ENCODE measurements at places on chromosomes 7 and 10.
A peak's percentile ranks its signal among the peaks of the same experiment; 100 is the strongest.

GRCh38 chr10:37434091-37434490 lies 308.7 kb downstream of the ANKRD30A start:
- no peak for DNase-seq

DNA sequence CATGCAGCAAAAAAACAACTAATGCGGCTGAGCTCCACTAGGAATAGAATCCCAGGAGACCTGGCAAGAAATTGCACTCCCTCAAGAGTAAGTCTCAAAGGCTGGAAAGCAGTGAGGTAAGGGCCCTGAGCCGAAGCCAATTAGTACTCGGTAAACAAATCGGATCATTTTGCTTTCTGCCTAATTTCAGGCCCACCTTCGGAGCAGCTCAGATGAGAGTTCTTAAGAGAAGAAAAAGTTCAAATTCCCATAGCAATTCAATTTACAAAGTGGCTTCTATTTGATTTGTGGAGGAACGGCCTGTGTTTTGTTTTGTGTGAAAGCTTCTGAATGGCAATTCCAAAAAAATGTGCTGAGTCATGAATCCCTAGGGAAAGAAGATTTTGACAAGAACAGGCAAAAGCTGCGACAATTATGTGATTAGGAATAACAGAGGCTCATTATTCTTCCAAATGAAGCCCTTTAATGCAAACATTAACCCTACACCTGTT lies 60.9 kb downstream of the SLC16A9 start:
- no peak for DNase-seq

- peak; percentile 73 for DNase-seq
These were observed 86.0 kb downstream of the FANK1 start for GRCh38 chr10:125982260-125982948.

DNA sequence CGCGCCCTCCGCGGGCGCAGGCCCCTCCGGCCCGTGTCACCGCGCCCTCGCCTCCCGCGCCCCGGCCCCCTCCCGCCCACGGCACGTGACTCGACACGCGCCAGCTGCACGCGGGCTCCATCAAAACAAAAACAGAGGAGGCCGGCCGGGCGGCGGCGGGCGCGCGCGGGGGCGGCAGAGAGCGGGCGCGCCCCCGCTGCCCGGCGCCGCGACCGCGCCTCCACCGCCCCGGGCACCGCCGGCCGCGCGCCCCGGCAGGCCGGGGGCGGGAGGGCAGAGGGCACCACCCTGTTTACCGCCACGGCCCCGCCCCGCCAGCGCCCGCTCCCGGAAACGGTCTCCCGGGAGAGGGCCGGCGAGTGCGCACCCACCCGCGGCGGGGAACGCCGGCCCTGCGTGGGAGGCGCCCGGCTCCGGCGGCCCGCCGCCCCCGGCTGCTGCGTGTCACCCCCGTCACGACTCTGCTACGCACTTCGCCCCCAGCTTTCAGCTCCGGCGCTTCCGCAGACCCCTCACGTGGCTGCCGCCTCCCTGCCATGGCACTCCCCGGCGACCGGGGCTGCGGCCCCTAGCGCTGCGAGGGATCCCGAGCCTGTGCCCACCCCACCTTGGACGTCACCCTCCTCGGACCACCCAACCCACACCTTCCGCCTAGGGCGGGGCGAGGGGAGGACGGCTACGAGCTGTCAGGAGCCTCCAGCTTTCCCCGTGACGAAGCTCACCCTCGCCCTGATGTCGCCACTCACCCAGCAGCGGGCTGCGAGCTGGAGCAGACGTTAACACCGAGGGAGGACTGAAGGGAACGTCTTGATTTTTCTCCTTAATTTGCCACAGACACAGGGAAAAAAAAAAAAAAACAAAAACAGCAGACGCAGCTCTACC lies 221.6 kb upstream of the MKLN1 start:
- peak; percentile 71 for DNase-seq

DNA sequence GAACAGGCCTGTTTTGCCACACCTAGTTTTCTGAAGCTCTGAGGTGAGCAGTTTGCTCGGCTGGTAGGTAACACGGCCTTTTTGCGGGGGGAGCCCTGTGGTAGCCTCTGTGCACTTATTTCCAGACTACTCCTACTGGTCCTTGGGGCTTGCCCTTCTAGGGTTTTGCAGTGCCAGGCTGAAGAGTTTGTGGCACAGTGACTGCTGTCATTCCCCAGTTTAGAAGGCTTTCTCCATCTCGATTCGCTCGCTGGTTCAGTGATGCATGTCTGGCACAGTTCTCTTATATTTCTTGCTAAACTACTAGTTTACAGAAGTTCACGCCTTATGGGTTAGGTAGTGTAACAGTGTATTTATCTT lies 711 bp downstream of the KIF20B start:
- DNase-seq: peak; percentile 43
